ENCODE measurements at places on chromosomes 12 and 14.

- DNase-seq, result peak; percentile 49
These were observed 652 bp downstream of the SUPT16H start for GRCh38 chr14:21382886-21383847.

GRCh38 chr12:10968765-10969456, 17.8 kb downstream of the TAS2R50 start:
- peak; percentile 84 for DNase-seq

DNA sequence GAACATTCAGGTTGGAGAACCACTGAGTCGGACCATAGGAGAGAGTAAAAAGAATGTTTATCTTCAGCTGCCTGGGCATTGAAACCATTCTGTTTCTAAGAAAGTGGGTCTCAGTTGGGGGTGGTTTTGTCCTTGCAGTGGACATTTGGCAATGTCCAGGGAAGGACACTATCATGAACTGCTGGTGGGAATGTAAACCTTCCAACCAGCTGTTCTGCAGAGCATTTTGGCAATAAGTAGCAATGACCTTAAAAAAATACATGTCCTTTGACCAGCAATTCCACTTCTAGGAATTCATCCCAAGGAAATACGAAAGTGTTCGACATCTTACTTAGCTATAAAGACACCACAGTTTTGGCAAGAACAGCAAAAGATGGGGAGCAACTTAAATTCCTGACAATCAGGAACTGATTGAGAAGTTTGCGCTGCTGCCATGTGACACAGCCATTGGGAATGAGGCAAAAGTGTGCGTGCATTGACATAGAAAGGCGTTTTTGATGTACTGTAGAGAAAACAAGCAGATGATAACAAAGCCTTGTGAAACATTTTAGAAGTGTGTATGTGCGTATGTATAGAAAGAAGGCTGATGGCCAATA, 82.9 kb upstream of the MAP1LC3B2 start:
- DNase-seq, result no peak

- no peak for DNase-seq
These were observed 28.4 kb upstream of the OR5AU1 start for GRCh38 chr14:21184254-21184653.

GRCh38 chr14:96167224-96168148, 37.2 kb upstream of the BDKRB2 start:
- DNase-seq, result peak; percentile 96

- no peak for DNase-seq
These were observed 285.6 kb upstream of the FKBP4 start for GRCh38 chr12:2509137-2509536.

GRCh38 chr12:124930586-124930985, 16.1 kb upstream of the UBC start:
- DNase-seq, result no peak

GRCh38 chr14:56331592-56332216, 213.5 kb downstream of the PELI2 start:
- DNase-seq, result no peak

- no peak for DNase-seq
These were observed 122.7 kb downstream of the PAPOLA start for GRCh38 chr14:96624661-96625425.

- peak; percentile 29 for DNase-seq
These were observed 67.6 kb upstream of the GPATCH2L start for GRCh38 chr14:76083796-76084765.

- DNase-seq, result no peak
These were observed 26.5 kb upstream of the CORO1C start for GRCh38 chr12:108757856-108758255.

DNA sequence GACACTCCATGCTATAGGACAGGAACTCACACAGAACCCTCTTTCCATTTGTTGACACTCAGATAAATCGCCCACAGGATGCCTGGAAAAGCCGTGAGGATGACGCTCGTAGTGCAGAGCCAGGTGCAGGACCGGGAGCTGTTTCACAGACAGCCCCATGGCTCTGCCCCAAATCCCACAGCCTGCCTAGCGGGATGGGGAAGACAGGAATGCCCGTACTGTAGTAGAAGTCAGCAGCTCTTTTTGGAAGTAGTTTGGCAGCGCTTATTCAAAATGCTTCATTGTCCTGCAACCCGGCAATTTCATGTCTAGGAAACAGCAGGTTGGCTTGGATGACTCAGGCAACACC, 41.6 kb downstream of the JAG2 start:
- no peak for DNase-seq

DNA sequence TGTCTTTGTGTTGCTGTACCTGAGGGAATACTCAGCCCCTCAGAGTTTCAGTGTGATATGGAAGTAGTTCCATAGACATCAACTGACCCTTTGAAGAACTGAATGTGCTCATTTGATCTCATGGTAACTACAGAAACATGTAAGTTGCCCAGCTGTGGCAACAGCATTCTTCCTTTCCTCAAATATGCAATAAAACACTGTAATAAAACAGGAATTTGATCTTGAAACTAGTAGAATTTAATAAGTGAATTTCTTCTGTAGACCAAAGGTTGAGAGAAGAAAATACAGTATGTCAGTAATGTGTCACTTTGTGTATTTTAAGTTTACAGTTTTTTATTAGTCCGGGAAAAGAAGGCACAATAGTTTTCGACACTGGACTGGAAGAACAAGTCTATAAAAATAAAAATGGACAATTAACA, 31.9 kb downstream of the KCTD10 start:
- peak; percentile 24 for DNase-seq

DNA sequence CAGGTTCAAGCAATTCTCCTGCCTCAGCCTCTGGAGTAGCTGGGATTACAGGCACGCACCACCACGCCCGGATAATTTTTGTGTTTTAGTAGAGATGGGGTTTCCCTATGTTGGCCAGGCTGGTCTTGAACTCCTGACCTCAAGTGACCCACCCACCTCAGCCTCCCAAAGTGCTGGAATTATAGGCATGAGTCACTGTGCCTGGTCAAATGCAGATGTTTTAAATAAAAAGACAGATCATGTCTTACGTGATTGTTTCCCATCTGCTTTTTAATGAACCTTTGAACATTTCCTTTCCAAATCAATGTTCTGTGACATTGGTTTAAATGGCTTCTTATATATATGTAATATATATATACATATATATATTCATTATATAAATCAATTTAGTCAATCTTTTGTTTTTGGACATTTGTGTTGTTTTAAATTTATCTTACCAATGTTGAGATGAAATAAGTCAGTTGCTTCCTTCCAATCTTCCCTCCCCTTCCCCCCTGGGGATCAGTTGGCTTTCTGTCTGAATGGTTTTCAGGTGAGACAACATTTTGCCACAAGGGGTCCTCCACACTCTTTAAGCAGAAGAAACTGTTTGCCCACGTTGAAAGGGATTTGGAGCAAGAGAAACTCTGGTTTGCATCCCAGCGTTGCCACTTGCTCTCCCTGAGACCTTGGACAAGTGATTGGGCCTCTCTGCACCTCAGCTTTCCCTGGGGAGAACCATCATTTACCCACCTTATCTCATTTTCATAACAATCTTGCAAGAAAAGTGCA, 47.6 kb upstream of the RBM19 start:
- no peak for DNase-seq

- DNase-seq, result no peak
These were observed 52.0 kb downstream of the WASHC3 start for GRCh38 chr12:102009796-102010195.

GRCh38 chr12:119666900-119667576, 895 bp upstream of the PRKAB1 start:
- no peak for DNase-seq

GRCh38 chr12:117437516-117438255, 76.3 kb upstream of the NOS1 start:
- DNase-seq, result no peak

- no peak for DNase-seq
These were observed 233.8 kb upstream of the SEL1L start for GRCh38 chr14:81767266-81767995.

- DNase-seq, result no peak
These were observed 171.8 kb downstream of the TMTC2 start for GRCh38 chr12:82858534-82858917.
